ENCODE measurements at places on chromosomes 4 and X.

DNA sequence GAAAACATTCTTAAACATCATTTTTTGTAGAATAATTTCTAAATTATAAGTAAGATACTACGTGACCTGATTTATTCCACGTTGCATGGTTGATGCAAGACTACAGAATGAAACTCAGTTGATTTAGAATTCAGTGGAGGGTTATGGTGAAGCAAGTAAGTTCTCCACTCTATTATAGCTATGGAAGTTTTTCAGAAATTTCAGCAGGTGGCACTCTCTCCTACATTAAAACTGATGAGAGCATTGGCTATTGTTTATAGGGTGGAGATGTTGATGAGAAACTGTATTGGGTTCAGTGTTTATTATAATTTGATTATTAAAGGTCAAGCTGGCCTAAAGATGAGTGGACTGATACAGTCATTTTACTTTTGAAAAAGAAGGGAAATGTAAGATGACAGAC is 88.0 kb downstream of the FNIP2 start:
- H3K4me3 ChIP-seq = no peak overlapping the region
- no peaks in the 10 kb centered on the region for H3K27me3 ChIP-seq
- no peak overlapping the region for H3K27ac ChIP-seq
- no peak for DNase-seq
- H3K4me1 ChIP-seq = peaks cover 7% of the 10 kb centered on the region

DNA sequence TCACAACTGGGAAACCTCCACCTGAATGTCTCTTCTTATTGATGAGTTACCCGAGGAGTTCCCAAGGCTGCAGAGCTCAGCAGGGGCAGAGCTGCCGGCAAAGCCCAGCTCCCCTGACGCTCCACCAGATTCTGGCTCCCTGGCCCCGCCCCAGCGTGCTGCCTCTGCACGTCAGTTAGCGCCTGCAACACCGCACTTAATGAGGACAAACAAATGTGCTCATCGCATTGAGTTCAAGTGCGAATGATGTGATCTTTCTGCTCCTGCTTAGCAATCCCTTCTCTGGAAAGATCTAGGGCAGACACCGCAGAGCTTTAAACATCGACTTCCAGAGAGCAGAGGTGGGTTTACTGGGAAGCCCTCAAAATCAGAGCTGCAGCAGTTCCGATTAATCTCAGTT is 55.5 kb upstream of the FBXW7 start:
- no peaks in the 10 kb centered on the region for H3K36me3 ChIP-seq
- H3K27ac ChIP-seq = no peak overlapping the region
- H3K4me3 ChIP-seq = peak overlapping the region; percentile 68
- DNase-seq = peak; percentile 50

DNA sequence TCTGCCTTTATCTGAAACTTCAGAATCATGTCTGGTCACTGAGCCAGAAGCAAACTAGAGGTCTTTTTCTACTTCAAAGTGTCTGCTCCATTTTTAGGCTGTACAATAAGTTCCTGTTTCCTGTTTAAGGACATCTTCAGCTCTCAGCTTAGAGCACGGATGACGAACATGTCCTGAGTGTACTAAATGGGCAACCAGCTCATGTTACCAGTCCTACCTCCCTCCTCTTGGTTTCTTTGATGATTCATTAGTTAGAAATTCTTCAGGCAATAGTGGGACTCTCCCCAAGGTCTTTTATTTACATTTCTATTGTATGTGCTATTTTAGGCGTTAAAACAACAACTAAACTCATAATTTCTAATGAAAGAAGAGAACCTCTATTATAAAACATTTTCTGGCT is 58.0 kb downstream of the ENPEP start:
- H3K27me3 ChIP-seq = no peaks in the 10 kb centered on the region
- no peak overlapping the region for H3K27ac ChIP-seq
- DNase-seq = no peak
- peaks cover 6% of the 10 kb centered on the region for H3K36me3 ChIP-seq

GRCh38 chr4:181204109-181204508 is 1039.1 kb upstream of the TENM3 start:
- no peaks in the 10 kb centered on the region for H3K27me3 ChIP-seq
- no peak for DNase-seq
- no peak overlapping the region for H3K4me3 ChIP-seq
- H3K4me1 ChIP-seq = peaks cover 47% of the 10 kb centered on the region
- no peak overlapping the region for H3K27ac ChIP-seq

DNA sequence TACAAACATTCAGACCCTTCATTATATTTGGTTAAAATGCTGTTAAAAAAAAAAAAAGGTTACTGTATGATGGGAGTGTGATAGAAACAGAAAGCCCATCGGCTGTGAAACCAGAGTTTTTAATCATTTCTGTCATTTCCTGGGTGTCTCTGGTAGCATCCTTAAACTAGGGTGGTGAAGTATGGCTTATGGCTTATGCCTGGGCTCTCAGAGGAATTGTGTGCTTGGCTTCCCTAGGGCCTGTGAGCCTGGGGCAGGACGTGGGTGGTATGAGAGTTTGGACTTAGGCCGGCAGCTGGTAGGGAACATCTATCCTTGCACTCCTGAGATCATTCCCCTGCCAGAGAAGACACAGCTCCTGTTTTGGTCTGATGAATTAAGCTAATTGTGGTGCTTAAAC is 52.2 kb downstream of the DCUN1D4 start:
- no peaks in the 10 kb centered on the region for H3K27me3 ChIP-seq
- DNase-seq = no peak
- peak overlapping the region; percentile 57 for H3K27ac ChIP-seq
- peaks cover 16% of the 10 kb centered on the region for H3K4me1 ChIP-seq

DNA sequence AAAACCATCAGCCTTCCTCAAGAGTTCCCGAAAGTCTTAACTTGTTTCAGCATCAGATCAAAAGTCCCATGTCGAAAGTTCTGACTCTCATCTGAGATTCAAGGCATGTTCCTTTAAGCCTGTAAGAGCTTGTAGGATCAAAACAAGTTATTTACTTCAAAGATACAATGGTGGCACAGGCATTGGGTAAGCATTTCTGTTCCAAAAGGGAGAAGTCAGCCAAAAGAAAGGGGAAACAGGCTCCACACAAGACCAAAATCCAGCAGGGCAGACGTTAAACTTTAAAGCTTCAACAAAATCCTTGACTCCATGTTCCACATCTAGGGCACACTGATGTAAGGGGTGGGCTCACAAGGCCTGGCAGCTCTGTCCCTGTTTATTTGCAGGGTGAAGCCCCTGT is 91.7 kb downstream of the FHDC1 start:
- H3K27me3 ChIP-seq = no peaks in the 10 kb centered on the region
- H3K4me3 ChIP-seq = no peak overlapping the region
- H3K36me3 ChIP-seq = peaks cover 6% of the 10 kb centered on the region
- no peak for DNase-seq

DNA sequence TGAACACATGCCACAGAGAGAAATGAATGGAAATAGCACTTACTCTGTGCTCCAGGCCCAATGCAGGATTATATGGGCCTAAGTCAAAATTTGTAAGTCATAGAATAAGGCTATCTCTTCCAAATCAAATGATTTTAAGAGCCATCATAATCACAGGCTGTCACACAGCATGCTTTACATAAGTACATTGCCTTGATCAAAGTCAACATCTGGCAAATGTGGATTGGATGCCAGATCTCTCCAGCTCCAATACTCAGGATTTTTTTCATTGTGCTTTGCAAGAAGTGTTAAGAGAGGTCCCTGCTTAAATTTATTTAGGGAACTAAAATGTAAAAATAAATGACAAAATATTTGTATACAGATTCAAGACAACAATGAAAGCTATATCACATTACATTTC is 299.9 kb downstream of the PRDM5 start:
- no peaks in the 10 kb centered on the region for H3K4me1 ChIP-seq
- no peak overlapping the region for H3K27ac ChIP-seq
- H3K36me3 ChIP-seq = no peaks in the 10 kb centered on the region
- no peak overlapping the region for H3K4me3 ChIP-seq
- no peak for DNase-seq

DNA sequence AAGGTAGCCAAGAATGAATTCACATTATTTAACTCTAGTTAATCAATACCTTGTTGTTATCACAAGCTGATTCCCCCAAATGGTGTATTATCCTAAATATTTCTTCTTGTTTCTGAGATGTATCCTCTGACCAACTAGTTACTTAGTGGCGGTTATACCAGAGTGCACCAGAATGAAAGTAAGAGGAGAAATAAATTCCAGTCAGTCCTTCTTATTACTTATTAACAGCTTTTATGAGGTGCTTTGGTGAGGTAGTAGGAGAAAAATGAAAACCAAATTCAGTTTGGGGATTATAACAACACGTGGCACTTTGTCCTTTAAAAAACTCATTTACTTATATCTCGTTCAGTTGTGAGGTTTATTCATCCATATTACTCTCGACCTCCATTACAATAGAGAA is 101.9 kb downstream of the AMMECR1 start:
- H3K27ac ChIP-seq = no peak overlapping the region
- H3K4me3 ChIP-seq = no peak overlapping the region
- H3K36me3 ChIP-seq = peaks cover 3% of the 10 kb centered on the region
- peaks cover 13% of the 10 kb centered on the region for H3K4me1 ChIP-seq

GRCh38 chr4:25986807-25987206 is 72.8 kb downstream of the SMIM20 start:
- no peaks in the 10 kb centered on the region for H3K36me3 ChIP-seq
- DNase-seq = no peak
- H3K4me1 ChIP-seq = peaks cover 40% of the 10 kb centered on the region
- H3K27ac ChIP-seq = peak overlapping the region; percentile 73
- peaks cover 3% of the 10 kb centered on the region for H3K27me3 ChIP-seq

GRCh38 chr4:158250321-158250720 is 40.0 kb downstream of the TMEM144 start:
- H3K36me3 ChIP-seq = no peaks in the 10 kb centered on the region
- no peak overlapping the region for H3K27ac ChIP-seq
- H3K4me1 ChIP-seq = no peaks in the 10 kb centered on the region
- H3K27me3 ChIP-seq = no peaks in the 10 kb centered on the region
- H3K4me3 ChIP-seq = no peak overlapping the region

DNA sequence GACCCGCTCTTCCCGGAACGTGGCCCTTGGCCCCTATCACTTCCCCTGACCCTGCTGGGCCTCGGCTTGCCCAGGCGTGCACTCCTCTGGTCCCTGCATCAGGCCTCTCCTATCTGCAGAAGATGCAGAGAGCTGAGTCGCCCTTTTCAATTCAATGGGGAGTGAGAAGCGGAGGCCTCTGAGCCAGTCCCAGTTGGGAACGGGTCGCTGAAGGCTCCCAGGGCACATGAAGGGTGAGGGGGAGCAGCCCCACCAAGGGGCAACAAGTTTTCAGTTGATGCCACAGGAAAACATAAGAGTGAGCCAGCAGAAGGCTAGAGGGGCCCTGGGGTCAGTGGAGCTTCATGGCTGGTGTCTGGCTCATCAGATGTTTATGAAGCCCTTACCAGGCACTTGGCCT is 17.1 kb downstream of the PSAPL1 start:
- no peak overlapping the region for H3K27ac ChIP-seq
- H3K4me1 ChIP-seq = no peaks in the 10 kb centered on the region
- DNase-seq = no peak
- H3K27me3 ChIP-seq = peaks cover 5% of the 10 kb centered on the region
- H3K4me3 ChIP-seq = no peak overlapping the region
- no peaks in the 10 kb centered on the region for H3K36me3 ChIP-seq

DNA sequence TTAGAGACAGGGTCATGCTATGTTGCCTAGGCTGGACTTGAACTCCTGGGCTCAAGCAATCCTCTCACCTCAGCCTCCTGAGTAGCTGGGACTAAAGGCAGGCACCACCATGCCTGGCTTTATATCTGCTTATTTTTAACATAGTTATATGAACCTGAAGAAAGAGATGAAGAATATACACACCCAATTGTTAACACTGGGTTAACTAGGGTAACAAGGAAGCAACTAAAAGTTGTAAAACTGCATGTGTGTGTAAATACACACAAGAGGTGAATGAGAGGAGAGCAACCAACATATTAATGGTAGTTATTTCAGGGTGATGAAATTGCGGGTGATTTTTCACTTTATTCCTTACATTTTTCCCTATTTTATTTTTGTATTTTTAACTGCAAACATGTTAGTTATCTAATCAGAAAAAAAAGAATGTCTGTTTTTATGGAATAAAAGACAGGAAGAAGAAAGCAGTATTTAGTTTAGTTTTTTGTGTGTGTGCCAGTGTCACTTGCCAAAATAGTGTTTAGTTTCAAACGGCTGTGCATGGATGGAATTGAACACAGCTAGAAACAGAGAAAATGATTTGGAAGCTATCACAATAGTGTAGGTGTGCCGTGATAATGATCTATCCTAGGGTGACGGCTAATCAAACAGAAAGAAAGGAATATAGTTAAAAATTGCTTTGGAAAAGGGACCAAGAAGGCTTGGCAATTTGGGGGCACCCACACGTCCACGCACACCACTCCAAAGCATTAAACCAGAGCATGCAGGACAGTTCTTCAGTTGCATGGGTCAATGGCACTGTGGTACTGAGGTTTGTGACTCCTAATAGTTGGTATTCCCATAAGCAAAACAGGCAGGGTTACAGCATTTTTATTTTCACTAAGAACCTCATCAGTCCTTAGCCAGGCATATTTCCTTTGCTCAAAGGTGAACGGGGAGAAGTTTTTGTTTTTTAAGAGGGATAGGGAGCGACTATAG is 89.1 kb upstream of the KLHL13 start:
- DNase-seq = no peak
- no peaks in the 10 kb centered on the region for H3K27me3 ChIP-seq
- no peaks in the 10 kb centered on the region for H3K36me3 ChIP-seq
- H3K4me1 ChIP-seq = no peaks in the 10 kb centered on the region
- H3K27ac ChIP-seq = no peak overlapping the region

DNA sequence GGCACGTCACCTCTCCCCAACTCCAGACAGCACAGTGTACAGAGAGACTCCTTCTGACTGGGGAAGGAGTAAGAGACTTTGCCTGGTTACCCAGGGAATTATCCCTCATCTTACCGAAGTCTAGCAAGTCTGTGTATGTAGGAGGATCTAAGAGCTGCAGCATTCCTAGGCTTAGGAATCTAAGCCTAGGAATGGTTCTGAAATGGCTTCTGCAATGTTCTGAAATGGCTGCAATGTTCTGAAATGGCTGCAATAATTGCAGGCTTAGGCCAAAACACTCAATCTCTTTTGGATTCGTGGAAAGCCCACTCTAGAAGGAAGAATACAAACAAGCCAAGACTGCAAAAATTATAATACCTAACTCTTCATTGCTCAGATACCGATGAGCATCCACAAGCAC is 106.4 kb downstream of the SCLT1 start:
- no peak for DNase-seq
- no peak overlapping the region for H3K4me3 ChIP-seq
- no peak overlapping the region for H3K27ac ChIP-seq
- no peaks in the 10 kb centered on the region for H3K4me1 ChIP-seq
- H3K36me3 ChIP-seq = peaks cover 29% of the 10 kb centered on the region

Data from neural crest cell (in vitro differentiated cells).